ENCODE measurements at places on chromosomes 5 and 9.

GRCh38 chr5:172035049-172035448 lies 28.6 kb upstream of the FBXW11 start:
- no peak for DNase-seq

- no peak for DNase-seq
Observed at GRCh38 chr9:37624073-37624472, 26.7 kb upstream of the FRMPD1 start.

- no peak for DNase-seq
Observed at GRCh38 chr9:38257626-38258215, 134.8 kb upstream of the ALDH1B1 start.

DNA sequence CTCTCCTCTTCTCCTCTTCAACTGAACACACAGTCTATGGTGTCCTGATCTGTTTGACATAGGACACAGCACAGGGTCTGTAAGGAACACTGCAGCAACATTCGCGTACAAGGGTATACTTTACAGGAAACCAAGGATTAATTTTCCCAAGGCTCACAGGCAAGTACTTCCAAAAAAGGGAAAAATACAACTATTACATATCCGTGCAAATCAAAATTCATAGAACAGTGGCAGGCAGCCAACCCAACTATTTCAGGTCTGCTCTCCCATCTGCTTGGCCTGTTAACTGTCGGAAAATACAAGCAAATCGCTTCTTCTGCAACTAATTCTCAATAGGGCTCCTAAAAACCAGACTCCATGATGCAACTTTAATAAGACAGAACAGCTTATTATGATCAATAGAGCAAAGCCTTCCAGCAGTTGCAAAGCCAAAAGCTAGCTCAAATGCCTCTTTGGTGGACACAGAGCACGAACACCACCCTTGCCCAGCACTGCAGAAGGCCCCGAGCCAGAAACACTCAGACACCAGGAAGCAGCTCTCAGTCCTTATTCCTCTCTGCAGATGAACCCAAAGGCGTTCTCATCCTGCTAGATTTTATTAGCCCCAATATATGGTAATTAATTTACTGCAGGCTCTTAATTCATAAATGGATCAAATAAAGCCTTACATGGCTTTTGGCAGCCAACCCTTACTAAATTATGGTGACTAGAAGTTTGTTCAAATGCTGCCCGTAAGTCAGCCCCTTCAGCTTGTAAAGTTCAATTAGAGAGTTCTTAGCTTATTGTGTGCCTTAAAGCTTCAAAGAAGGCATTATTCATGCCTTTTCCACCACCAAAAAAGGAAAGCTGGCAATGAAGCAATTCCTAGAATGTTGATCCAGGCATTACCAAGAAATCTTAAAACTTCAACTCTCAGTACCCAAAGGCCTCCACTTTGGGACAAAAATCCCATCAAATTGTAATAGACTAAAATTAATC lies 68.8 kb downstream of the ZNF608 start:
- DNase-seq = peak; percentile 74

DNA sequence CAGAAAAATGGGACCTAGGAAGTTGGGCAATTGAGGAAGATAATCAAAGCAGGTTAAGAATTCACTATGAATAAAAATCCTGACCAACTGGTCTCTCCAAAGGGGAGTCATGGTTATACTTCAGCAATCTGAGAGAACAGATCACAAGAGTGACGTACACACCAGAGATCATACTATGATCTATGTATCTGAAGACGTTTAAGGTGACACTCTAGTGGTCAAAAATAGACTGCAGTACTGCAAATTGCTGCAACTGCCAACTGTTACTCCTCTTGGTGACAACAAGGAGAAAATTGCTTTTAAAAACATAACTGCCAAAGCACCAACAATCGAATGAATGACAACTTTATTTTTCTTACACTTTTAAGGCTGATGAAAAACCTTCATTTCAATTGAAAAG lies 4.9 kb downstream of the AK6 start:
- DNase-seq = peak; percentile 20

GRCh38 chr9:110128664-110129329 lies 79.2 kb downstream of the C9orf152 start:
- DNase-seq = no peak

GRCh38 chr9:114968671-114969070 lies 38.3 kb upstream of the TNFSF8 start:
- DNase-seq = peak; percentile 35

- DNase-seq = no peak
Observed at GRCh38 chr5:156339139-156339841, 12.3 kb downstream of the SGCD start.

- peak; percentile 99 for DNase-seq
Observed at GRCh38 chr5:173454736-173455598, 126.8 kb upstream of the STC2 start.

GRCh38 chr5:6676702-6677101 lies 36.5 kb upstream of the TENT4A start:
- DNase-seq = peak; percentile 17

- no peak for DNase-seq
Observed at GRCh38 chr9:133730994-133731715, 7.0 kb downstream of the SARDH start.

GRCh38 chr5:149490599-149491485 lies 60.4 kb downstream of the CSNK1A1 start:
- no peak for DNase-seq

DNA sequence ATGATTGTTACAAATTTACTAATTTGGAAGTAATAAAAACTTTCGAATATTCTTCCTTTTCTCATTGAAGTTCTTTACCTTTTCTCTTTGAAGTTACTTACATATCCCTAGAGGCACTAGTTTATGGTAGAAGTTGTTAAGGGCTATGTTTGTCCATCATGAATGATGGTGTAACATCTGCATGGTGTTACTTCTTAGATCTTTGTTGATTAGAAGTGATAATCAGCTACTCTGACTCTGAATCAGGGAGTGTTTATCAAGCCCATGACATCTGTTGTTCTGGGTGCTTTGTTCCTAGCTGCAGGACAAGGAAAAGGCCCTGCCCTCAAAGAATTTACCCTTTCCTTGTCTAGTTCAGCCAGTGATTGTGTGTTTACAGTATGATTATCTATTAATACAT lies 32.9 kb downstream of the MAP3K1 start:
- no peak for DNase-seq

- no peak for DNase-seq
Observed at GRCh38 chr9:4603830-4604229, 58.3 kb upstream of the PLPP6 start.

DNA sequence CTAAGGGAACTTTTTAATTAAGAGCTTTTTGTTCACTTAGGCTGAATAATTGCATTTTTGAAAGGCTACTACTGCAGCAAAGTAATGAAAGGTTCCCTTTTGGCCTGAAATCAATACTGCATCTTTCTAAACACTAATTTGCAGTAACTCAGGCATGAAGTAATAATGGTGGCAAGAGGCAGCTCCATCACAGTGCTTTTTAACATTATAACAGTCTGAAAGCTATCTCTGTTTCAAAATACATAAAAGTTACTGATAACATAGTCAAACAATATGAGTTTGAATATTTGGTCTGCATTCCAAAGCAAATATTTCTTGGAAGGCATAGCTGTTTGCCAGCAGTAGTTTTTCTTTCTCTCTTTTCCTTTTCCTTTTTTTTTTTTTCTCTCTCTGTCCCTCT lies 113.4 kb downstream of the FBN2 start:
- DNase-seq = no peak

DNA sequence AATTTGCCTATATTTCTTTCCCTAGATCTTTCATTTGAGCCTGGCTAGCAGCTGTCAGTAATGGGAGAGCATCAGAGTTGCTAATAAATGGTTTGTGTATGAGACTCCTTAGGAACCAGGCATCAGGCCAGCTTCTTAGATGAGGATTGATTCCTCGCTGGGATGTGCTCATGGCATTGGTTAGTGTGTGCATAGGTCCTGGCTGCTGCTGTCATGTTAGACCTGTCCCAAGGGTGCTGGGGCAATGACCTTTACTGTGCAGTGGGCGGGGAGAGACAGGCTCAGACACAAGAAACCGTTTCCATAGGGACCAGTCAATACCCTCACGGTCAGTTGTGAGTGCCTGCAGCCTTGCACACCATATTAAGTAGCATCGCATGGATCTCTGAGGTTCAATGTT lies 112.3 kb upstream of the NR3C1 start:
- DNase-seq = peak; percentile 58

GRCh38 chr9:104107799-104108198 lies 13.7 kb downstream of the SMC2 start:
- DNase-seq = no peak

GRCh38 chr5:129653057-129653375 lies 94.9 kb upstream of the MINAR2 start:
- no peak for DNase-seq

- DNase-seq = peak; percentile 49
Observed at GRCh38 chr5:176497852-176498251, 39.4 kb downstream of the RNF44 start.

- DNase-seq = no peak
Observed at GRCh38 chr5:127410959-127411358, 106.5 kb upstream of the PRRC1 start.

DNA sequence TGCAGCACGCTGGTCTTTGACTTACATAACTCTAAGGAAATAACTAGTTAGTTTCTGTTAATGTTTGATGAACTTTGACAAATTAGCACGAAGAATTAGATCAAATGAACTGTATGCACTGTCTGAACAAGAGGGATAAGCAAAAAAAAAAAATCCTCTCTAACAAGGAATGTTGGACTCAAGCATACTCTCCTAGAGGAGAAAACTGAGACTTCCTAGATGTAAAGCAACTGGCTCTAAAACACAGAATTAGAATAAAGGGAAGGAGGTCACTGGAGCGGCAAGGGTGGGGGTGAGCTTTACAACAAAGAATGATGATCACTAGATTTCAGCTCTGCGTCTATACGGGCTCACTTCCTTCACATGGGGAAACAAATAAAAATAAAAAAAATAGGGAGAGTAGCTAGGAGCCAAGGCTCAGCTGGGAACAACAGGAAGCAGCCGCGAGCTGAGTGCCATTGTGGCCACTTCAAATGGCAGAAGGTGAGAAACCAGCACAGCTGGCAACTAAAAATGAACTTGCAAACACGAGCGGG lies 48.7 kb upstream of the CEMIP2 start:
- no peak for DNase-seq

GRCh38 chr5:170636206-170636605 lies 132.4 kb downstream of the KCNIP1 start:
- no peak for DNase-seq

- DNase-seq = no peak
Observed at GRCh38 chr5:78503958-78504653, 143.7 kb downstream of the SCAMP1 start.

DNA sequence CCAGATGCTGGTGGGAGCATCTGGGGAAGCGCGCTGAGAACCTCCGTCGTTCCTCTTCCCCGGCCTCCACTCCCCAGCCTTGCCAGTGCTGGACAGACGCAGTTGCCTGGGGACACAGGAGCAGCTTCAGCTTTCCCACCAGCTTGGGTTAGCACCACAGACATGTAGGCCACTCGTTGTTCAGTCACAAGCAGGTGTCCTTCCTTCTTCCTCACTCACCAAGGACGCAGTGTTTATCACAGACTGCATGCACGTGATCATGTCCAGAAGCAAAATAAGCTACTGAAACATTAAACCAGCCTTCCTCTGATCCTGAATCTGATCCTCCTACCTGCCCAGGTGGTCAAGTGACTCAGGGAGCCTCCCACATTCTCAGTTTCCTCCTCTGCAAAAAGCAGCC lies 232.9 kb downstream of the SYK start:
- no peak for DNase-seq

DNA sequence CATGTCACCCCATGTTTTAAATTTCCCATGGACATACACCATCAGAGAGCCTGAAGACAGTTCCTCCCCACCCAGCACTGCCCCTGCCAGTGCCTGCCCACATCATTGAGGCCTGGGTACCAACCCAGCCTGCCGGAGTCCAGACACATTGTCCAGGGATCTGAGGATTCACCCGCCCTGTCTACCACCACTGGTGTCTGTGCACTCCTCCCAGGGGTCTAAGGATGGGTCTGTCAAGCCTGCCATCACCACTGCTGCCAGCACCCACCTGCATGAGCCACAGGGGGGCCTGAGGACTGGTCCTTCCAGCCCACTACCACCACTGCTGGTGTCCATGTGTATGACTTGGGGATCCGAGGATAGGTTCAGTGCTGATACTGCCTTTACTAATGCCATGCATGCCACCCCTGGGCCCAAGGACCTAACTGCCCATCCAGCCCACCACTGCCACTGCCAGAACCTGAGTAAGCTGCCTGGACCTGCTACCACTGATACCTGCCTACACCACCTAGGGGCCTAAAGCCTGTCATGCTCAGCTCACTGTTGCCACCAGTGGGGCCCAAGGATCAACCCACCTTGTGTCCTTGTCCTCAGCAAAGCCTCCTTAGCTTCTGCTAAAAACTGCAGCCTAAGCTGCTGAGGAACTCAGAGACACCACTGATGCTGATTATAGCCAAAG lies 137.8 kb downstream of the GIN1 start:
- DNase-seq = no peak

DNA sequence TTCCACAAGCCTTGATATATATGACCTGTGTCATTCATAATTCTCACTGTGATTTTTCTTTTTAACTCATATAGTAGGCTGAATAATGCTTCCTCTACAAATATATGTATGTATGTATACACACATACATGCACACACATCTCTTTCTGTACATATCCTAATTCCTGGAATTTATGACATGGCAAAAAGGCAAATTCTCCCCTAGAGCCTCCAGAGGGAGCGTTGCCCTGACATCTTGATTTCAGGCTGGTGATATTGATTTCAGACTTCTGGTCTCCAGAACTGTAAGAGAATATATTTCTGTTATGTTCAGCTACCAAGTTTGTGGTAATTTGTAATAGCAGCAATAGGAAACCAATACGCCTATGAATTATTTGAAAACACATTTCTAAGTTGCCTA lies 166.6 kb upstream of the GAS1 start:
- no peak for DNase-seq

GRCh38 chr9:98515506-98516204 lies 193.1 kb downstream of the GABBR2 start:
- no peak for DNase-seq

DNA sequence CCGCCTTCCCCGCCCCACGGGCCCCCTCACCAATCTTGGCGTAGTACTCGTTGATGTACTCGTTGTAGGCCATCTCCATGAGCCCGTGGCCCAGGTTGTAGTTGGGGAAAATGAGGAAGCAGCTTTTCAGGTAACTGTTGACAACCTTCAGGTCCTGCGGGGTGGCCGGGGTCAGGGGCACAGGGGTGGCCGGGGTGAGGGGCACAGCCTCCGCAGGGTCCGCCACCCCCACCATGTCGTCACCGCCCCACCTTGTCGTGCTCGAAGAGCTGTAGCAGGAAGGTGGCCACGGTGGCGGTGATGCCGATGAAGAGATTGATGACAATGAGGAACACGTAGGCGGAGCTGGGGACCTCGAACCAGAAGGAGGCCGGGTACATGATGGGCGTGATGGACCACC lies 14.8 kb upstream of the CLIC3 start:
- DNase-seq = no peak

DNA sequence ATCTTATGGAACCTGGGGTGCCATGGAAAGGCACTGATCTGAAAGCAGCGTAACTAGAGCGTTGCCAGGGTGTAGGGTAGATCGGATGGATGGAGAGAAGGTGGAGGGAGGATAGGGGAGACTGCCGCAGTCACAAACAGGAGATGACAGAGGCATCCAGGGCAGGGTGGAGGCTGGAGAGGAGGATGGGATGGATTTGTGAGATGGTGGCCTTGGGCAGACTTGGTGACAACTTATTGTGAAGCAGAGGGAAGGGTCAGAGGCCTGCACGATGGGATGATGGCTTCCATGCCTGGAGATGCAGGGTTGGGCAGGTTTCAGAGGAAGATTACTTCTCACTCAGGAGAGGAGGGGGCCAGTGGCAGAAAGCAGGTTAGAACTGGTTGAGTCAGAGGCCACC lies 2.4 kb downstream of the GLIPR2 start:
- no peak for DNase-seq
